Omental fat pad (tissue), 4 donors: ENCODE measurements at places on chromosomes 13 and 19.
A peak's percentile ranks its signal among the peaks of the same experiment; 100 is the strongest.

DNA sequence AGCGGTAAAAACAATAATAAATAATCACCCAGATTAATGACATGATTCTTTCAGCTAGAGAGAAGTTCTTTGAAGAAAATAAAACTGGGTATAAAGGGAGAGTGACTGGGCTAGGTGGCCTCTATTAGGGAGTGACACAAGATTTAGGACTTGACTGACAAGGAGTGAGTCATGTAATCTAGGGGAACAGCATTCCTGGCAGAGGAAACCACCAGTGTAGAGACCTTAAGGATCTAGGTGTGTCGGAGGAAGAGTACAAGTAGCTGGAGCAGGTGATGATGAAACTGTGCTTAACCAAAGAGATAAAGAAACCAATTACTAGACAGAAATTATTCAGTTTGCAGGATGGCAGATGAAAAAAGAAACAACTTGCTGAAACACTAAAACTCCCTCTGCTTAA lies 248.0 kb downstream of the RFC3 start:
- DNase-seq = no peak

DNA sequence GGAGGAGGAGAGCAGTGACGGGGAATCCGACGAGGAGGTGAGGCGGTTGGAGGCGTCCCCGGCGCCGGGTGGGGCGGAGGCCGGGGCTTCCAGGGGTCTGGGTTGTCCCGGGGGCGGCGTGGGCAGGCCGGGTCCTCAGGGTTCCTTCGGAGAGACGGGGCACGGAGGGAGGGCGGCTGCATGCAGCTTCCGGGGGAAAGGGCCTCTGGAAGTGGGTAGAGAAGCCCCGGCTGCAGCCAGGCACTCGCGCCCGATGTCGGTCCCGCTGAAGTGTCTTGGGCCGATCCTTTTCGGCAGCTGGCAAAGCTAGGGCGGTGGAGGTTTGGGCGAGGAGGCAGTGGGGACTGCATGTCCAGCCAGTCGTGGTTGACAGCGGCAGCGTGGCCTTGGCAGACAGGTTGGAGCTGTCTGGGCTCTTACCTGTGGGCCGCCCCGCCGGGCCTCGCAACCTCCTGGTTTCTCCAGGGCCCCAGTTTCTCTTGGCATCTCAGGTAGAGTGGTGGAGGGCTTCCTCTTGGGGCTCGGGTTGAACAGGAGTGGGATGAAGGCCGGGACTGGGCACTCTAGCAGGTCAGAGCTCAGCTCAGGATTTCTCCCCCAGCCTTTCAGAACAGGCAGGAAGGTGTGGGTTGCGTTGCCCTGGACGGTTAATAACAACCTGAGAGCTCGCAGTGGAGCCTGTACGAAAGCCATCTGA lies 690 bp downstream of the KMT2B start:
- no peak for DNase-seq

- DNase-seq = no peak
Measured at GRCh38 chr19:47444388-47444821, 25.1 kb upstream of the MEIS3 start.

GRCh38 chr19:43688059-43688701 lies 18.2 kb upstream of the PLAUR start:
- DNase-seq = no peak

DNA sequence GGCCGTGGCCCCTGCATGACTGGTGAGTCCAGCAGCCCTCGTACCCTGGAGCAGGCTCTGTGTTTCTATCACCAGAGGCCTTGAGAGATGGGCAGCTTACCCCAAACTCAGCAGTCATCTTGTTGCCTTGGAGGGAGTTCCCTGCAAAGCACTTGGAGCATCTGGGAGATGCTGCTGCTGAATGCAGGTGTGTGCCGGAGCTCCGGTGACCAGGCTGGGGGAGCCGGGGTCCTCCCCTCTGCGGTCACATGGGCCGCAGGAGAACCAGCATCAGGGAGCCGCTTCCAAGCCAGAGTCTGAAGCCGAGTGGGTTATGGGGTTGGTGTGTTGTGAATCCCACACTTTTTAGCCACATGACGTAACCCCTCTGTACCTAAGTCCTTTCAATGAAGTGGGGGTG lies 82.8 kb downstream of the TEX29 start:
- no peak for DNase-seq

GRCh38 chr13:39134574-39134973 lies 96.3 kb downstream of the NHLRC3 start:
- DNase-seq = no peak

GRCh38 chr19:43749152-43749551 lies 5.6 kb downstream of the SMG9 start:
- DNase-seq = no peak

GRCh38 chr19:15551293-15552004 lies 43.1 kb downstream of the CYP4F22 start:
- peak; percentile 24 for DNase-seq

- DNase-seq = no peak
Measured at GRCh38 chr13:30456290-30456689, 9.4 kb downstream of the HMGB1 start.

GRCh38 chr19:15115080-15115479 lies 7.9 kb downstream of the SYDE1 start:
- DNase-seq = peak; percentile 44

- DNase-seq = no peak
Measured at GRCh38 chr13:79534596-79534995, 53.6 kb downstream of the NDFIP2 start.

- DNase-seq = no peak
Measured at GRCh38 chr19:27777726-27778125, 1435.2 kb downstream of the UQCRFS1 start.

- no peak for DNase-seq
Measured at GRCh38 chr19:2426611-2427428, 566 bp downstream of the TIMM13 start.

GRCh38 chr13:24215126-24215525 lies 54.6 kb downstream of the SPATA13 start:
- DNase-seq = no peak

GRCh38 chr19:33290956-33291622 lies 11.2 kb downstream of the CEBPA start:
- DNase-seq = no peak

DNA sequence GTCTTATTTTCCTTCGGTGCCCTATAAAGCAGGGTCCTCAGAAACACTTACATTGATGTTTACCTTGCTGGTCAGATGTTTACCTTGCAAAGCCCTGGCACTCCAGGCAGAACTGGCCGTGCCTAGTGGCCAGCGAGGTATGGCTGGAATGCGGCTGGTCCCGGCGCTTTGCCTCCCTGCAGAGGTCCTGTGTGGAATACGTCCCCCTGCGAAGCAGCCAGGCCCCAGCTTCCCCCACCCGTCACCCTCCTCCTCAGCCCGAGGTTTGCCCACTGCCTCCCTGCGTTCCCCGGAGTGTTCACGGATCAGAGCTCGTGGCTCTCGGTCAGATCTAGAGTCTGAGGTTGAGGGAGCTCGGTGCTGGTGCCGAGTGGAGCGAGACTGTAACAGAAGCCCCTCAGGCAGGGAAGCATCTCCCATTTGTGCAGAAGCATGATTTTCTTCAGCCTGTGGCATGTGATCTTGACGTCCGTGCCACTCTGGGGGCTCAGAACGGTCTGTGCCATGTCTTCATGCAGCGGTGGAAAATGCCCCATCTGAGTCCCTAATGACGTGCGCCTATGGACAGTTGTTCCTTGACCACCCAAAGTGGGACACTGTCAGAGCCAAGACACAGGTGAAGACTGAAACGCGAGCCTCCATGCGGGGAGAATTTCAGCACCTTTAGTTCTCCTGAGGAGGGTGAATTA lies 54.8 kb upstream of the SOX1 start:
- no peak for DNase-seq

DNA sequence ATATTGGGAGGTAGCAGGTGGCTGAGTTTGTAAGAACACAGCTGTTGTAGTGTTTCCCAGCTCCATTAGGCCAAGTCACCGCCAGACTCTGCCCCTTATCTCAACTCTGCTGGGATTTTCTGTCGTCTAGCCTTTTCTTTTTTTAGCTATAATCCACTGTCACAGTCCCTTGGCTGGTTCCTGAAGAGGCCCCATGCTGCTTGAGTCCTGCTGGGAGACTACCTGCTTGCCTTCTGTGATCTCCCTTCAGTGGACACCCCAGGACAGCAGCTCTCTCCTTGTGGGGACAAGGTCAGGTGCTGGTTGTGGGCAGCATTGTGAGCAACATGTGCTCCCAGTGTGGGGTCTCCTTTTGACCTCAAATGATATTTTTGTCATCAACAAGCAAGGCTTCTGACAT lies 195.0 kb upstream of the ATXN8OS start:
- no peak for DNase-seq

GRCh38 chr19:10899151-10899653 lies 27.8 kb downstream of the CARM1 start:
- no peak for DNase-seq

GRCh38 chr19:5254944-5255343 lies 85.7 kb downstream of the PTPRS start:
- DNase-seq = no peak

GRCh38 chr13:111281751-111282311 lies 38.6 kb upstream of the TEX29 start:
- no peak for DNase-seq

- DNase-seq = no peak
Measured at GRCh38 chr19:34432797-34433196, 4.6 kb downstream of the UBA2 start.

- no peak for DNase-seq
Measured at GRCh38 chr13:38686577-38687245, at the start of gene FREM2. Gene FREM2, plus strand, starts transcription at chr13:38687077. Its CDS starts 268 bp downstream, at chr13:38687345.

- no peak for DNase-seq
Measured at GRCh38 chr19:16470541-16470910, 1.2 kb downstream of the EPS15L1 start.

DNA sequence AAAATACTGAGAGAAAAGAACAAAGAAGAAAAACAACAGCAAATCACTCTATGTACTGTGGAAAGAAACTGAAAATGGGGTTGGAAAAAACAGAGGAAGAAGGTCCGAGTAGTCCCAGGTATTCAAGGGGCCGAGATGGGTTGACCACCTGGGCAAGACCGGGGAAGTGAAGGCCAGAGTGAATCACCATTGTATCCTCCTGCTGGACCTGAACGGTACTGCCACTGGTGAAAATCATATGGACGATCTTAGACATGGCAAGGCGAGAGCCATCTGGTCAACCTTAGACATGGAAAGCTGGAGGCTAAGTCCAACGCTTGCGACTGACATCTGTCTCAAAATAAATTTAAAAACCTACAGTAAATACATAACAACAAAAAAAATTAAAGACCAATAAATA lies 44.4 kb upstream of the ZNF91 start:
- no peak for DNase-seq

DNA sequence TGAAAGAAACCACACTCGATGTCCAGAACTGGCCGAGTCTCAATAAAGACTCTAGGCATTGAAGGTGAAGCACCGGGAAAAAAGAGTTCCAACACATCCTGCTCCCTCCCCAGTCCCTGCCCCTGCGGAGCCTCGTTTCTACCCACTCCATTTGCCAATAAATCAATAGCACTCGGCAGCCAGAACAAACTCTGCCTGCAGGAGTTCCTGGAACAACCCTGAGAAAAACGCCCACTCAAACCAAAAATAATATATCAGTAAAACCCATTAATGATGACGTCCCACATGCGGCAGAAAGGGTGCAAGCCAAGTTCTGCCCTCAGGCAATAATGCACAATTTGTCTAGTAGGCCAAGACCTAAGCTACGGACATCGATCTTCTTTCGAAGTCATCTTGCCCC lies 41.0 kb downstream of the PDCD5 start:
- no peak for DNase-seq

DNA sequence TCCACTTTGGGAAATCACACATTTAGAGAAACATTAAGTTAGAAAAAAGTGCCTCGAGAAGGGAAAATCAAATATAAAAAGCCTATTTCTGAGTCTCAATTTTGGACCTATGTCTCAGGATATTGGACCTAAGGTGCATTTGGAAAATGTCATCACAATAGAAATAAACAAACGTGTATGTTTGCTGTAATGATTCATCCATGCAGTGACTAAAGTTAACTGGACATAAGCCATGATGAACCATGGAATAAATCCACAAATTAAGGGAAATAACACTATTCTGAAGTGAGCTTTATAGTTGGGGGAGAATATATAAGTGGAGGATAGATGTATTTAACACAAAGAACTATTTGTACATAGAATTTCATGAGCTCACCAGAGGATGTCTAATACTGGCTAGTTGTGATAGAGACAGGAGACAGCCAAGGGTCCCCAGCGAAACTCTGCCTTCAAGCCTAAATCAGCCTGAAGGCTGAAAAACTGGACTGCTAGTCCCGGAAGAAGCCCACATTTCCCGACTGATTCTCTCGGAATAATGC lies 963.3 kb upstream of the SPRY2 start:
- DNase-seq = no peak

GRCh38 chr13:99501184-99501847 lies at the start of gene TM9SF2:
Gene TM9SF2, plus strand, starts transcription at chr13:99501472. Its CDS starts 135 bp downstream, at chr13:99501607.
- peak; percentile 90 for DNase-seq

DNA sequence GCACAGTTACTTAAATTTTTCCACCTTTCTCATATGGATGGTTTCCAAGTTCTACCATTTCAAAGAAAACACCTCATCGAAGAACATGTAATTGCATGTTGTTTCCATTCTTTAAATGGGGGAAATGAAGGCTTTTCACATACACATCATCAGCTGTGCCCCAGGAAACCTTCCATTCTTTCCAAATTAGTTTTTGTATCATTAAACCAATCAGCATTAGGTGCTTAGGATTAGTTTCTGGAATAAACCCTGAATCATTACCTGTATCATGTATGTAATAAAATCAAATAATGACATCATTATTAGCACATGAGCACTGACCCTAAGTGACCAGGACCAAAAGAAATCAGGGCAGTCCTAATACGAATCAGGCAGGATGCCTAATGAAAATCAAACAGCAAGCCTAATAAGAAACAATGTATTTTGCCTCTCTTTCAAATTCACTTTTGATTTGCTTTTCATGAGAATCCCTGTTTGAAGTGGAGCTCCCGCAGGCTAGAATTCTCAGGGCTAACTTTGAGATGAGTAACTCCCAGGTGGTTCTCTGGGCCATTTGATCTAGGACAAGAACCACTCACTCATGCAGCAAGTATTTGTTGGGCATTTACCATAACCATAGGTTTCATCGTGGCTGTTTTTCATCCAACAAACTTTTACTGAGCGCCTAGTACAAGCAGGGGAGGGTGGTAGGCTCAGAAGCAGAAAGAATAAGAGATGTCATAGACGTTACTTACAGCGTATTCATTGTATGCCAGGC lies 89.2 kb downstream of the MZT1 start:
- no peak for DNase-seq

GRCh38 chr19:42942187-42942789 lies 5.3 kb upstream of the PSG7 start:
- DNase-seq = no peak
